ENCODE measurements at places on chromosomes 1 and 21.

DNA sequence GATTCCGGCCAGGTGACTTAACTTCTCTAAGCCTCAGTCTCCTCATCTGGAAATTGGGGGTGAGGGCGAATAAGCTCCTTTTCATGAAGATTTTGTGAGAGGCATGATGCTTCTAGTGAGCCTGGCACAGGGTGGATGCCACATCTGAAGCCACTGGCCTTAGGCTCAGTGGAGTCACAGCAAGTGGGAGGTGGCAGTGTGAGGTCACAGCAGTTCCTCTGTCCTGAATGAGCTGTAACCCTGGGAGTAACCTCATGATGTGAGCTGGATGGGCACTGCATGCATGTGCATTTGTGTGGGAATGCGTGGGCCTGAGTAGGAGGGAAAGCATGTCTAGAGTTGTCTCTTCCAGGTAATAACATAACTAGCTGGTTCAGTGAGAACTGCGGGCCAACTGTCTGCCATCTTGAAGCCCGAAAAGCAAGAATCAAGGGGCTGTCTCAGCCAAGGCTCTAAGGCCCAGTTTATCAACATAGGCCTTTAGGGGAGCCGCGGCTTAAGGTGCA is 27.0 kb upstream of the HTR1D start:
- DNase-seq, result no peak

GRCh38 chr1:177185209-177185608 is 14.5 kb downstream of the BRINP2 start:
- no peak for DNase-seq

DNA sequence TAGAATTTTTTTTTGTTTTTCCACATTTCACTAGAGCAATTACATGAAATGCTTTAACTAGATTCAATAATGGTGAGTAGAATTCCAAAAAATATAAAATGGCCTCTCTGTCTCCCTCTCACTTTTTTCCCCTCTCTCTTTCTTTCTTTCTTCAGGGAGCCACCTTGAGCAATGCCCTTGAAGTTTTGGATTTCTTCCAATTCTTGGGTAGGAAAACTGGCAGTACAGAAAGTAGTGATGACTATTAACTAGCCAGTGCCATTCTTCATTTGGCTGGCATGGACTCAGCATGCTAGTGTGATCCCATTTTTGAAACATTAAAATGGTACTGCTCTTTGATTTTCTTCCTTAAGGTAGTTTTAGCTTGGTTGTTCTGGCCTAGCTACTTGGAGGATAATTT is 4.5 kb upstream of the FNBP1L start:
- no peak for DNase-seq

- DNase-seq, result no peak
These were observed at the start of gene GOLT1A for GRCh38 chr1:204213668-204214662. TSS of gene GOLT1A (minus strand) at chr1:204213988. CDS start at chr1:204213906, 82 bp downstream.

GRCh38 chr1:35120458-35121133 is 41.4 kb downstream of the ZMYM1 start:
- DNase-seq, result no peak

DNA sequence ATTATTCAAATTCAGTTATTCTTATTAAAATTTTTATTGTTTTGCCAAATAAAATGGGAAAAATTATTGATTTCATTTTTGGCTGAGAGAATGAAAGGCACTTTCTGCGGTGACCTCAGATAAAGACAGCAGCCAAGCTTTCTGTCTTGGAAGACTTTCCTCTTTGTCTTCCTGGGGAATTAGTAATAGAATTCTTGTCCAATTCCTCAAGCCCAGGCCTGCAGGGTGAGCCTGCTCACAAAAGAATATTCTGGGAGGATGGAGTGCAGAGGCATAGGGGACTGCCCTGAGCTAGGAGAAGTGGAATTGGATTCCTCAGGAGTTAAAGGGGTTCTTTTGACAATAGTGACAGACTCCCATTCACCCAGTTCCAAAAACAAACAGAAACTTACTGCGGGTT is 614.5 kb upstream of the ADGRL2 start:
- no peak for DNase-seq

- DNase-seq, result no peak
These were observed 129.8 kb upstream of the SAMSN1 start for GRCh38 chr21:14675774-14676530.

DNA sequence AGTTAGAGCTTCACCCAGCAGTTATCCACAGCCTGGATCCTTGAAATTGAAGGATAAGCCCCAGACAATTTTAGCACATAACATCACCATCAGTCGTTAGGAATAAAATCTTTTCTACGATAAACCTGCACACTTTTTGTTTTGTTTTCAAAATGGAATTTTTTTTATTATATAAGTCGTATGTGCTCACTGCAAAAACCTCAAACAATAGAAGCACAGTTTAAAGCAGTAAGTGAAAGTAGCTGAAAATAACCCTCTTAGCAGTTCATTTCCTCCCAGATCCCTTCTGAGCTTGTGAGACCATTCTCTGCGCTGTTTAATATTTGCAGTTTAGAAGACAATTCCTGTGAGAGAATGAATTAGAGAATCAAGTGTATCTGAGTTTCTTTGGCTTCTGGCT is 38.3 kb downstream of the ELK4 start:
- no peak for DNase-seq

- DNase-seq, result no peak
These were observed 313.9 kb upstream of the USP24 start for GRCh38 chr1:55529017-55529416.

DNA sequence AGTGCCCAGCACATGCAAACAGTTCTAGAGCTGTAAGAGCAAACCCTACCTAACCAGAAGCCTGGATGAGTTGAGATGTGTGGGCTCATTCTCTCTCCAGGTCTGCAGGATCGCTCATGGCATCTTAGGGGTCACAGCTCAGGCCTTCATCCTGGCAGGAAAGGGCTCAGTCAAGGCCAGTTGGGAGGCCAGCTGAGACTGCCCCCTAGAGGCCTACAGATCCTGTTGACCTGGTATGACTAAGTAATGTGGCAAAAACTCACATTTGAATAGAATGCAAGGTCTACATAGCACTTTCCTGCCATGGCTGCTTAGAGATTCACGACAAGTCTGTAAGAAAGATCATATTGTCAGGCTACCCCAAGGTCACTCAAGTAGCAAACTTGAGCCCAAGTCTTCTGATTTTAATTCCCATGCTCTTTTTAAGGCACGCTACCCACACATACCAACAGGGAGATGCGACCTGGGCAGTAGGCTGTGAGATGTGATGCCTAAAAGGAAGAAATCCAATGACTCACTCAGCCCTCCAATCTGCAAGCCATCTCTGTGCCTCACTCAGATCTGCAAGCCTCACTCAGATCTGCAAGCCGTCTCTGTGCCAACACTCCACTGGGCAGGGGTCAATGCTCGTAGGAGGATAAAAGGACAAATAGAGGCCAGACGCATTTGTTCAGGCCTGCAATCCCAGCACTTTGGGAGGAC is 5.1 kb upstream of the CAPN8 start:
- peak; percentile 36 for DNase-seq

- no peak for DNase-seq
These were observed 28.7 kb upstream of the EIF4G3 start for GRCh38 chr1:21205416-21205815.

- no peak for DNase-seq
These were observed 1.2 kb downstream of the RXFP4 start for GRCh38 chr1:155942578-155943141.

DNA sequence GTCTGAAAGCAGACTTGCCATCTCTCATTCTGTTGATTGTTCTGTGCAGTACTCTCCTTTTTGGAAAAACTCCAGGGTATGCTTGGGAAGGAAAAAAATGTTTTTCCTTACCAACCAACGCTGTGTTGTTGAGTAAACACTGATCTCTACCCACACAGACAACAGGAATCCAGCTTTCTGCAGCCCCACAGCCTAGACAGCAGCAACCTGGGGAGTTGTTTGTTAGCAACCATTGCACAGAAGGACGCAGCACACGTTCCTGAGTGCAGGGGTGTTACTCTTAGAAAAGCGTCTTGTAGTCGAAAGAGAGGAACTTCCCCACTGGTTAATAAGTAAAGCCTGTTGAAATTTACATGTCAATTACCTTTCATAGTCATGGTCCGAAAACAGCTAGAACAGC is 56.6 kb downstream of the SMYD2 start:
- no peak for DNase-seq

- DNase-seq, result no peak
These were observed 84.9 kb downstream of the NTNG1 start for GRCh38 chr1:107225706-107226105.

- no peak for DNase-seq
These were observed 13.7 kb downstream of the NMNAT2 start for GRCh38 chr1:183404476-183404875.

- no peak for DNase-seq
These were observed 27.3 kb downstream of the EIF4G3 start for GRCh38 chr1:21149430-21149854.

GRCh38 chr1:237673631-237674030 is 217.1 kb downstream of the ZP4 start:
- no peak for DNase-seq

DNA sequence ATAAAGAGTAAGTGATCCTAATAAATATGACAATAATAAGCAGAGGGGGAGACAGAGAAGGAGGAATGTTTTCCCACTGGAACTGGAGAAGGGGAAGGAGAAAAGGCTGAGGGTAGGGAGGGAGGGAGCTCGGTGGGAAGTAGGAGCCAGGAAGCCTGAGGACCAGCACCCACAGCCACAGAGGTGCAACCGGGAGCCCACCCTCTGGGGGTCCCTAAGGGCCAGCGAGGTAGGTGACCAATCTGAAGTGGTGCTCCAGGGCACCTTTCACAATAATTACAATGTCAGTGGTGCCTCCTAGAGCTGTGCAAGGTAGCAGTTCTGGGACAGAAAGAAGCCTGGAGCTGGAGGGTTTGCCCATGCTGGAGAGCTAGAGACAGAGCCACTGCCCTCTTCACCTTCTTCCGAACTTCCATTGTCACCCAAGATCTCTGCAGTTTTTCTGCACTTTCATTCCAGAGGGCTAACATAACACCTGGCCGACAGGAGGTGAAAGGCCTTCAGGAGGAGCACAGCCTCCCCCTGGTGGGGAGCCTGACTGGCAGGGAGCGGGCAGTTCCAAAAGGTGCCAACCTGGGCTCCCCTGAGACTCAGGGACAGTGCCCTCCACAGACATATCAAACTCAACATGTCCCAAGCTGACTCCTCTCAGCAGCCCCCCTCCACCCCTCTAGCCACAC is 4.1 kb upstream of the AHCYL1 start:
- no peak for DNase-seq

Data from HS-5 (cell line).